ENCODE measurements at places on chromosomes 1 and 21.

DNA sequence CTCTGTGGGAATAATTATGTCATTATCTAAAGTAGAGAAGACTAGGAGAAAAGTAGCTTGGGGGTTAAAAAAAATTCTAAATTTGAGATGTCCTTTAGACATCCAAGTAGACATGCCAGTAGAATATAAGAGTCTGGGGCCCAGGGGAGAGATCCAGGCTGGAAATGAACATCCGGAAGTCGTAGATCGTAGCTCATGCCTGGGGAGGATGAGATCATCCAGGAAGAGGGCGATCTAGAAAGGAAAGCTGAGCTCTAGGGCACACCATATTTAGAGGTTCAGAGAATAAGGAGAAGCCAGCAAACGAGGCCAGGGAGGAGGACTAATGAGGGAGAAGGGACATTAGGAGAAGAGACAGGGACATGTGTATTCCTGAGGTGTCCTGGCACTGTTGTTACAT, 12.2 kb downstream of the NGF start:
- no peak for DNase-seq

- no peak for DNase-seq
These were observed 31.4 kb upstream of the PAXBP1 start for GRCh38 chr21:32802954-32803353.

GRCh38 chr1:108533351-108534083, 26.4 kb upstream of the EEIG2 start:
- peak; percentile 6 for DNase-seq

DNA sequence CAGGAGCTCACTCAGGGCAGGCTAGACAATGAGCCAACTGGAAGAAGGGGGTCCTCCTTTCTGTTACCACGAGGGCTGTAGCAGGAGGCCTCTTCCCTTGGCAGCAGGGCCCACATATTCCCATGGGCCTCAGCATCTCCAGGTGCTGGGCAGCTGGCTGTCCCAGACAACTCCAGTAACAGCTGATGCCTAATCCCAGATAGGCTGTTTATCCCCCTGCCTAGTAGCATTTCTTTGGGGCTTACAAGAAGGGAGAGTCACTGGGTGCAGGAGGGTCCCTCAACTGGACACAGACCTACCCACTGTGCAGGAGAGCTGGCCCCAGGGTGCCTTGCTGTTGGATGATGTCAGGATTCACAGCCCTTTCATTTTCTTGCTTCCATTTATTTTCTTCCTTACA, 278.2 kb downstream of the DSCAM start:
- no peak for DNase-seq

GRCh38 chr1:90839323-90839722, 122.2 kb upstream of the BARHL2 start:
- no peak for DNase-seq

DNA sequence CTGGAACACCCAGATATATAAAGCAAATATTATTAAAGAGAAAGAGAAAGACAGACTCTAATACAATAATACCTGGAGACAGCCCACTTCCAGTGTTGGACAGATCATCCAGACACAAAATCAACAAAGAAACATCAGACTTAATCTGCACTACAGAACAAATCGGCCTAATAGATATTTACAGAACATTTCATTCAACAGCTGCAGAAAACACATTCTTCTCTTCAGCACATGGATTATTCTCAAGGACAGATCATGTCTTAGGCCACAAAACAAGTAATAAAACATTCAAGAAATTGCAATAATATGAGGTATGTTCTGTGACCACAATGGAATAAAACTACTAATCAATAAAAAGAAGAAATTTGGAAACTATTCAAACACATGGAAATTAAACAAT, 398.3 kb upstream of the DUSP10 start:
- DNase-seq, result no peak

- peak; percentile 49 for DNase-seq
These were observed 663 bp downstream of the CAMTA1 start for GRCh38 chr1:6785728-6786505.

DNA sequence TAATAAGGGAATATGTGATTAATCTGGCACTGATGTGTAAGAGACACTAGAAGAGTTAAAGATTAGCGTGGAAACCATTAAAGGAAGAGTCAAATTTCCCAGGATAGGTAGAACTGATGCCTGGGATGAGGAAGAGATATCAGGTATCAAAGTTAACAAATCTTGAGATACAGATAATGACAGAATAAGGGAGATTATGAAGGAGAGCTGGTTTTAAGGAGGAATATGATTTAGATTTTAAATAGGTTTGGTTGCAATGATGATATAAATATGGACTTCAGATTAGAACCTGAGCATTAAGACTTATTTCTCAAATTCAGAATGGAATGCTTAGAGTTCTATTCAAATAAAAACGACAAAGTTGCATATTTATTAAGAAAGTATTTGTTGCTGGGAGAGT, 26.2 kb downstream of the MAGI3 start:
- no peak for DNase-seq

- no peak for DNase-seq
These were observed 149.9 kb downstream of the MRPL39 start for GRCh38 chr21:25457411-25457810.

- no peak for DNase-seq
These were observed 98.3 kb downstream of the FAF1 start for GRCh38 chr1:50861772-50862171.

GRCh38 chr1:247408100-247408499, 7.9 kb upstream of the NLRP3 start:
- no peak for DNase-seq

GRCh38 chr1:17439250-17440073, at the start of gene RCC2:
TSS of gene RCC2 (minus strand) at chr1:17439677. CDS start at chr1:17438514, 1,163 bp downstream.
- peak; percentile 74 for DNase-seq

DNA sequence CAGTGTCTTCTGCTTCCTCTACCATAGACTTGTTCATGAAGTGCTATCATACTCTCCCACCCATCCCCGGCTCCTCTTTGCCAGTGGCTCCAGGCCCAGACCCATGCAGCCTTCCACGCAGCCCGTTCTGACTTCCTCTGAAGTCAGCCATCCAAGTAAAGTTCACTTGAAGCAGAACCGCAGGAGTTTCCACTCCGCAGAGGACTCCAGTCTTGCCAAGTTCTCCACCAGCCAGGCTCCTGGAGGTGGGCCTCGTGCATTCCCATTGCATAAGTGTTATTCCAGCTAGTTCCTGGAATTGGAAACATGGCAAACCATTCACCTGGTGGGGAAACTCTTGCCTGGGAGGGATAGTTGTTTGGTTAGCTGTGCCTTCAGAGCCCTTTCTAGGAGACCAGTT, 185.1 kb downstream of the PLPP3 start:
- no peak for DNase-seq

GRCh38 chr1:88053065-88053464, 631.0 kb upstream of the PKN2 start:
- DNase-seq, result no peak

- no peak for DNase-seq
These were observed 13.7 kb upstream of the ARTN start for GRCh38 chr1:43919906-43920305.

- DNase-seq, result no peak
These were observed 57.4 kb upstream of the CITED4 start for GRCh38 chr1:40919475-40920011.

DNA sequence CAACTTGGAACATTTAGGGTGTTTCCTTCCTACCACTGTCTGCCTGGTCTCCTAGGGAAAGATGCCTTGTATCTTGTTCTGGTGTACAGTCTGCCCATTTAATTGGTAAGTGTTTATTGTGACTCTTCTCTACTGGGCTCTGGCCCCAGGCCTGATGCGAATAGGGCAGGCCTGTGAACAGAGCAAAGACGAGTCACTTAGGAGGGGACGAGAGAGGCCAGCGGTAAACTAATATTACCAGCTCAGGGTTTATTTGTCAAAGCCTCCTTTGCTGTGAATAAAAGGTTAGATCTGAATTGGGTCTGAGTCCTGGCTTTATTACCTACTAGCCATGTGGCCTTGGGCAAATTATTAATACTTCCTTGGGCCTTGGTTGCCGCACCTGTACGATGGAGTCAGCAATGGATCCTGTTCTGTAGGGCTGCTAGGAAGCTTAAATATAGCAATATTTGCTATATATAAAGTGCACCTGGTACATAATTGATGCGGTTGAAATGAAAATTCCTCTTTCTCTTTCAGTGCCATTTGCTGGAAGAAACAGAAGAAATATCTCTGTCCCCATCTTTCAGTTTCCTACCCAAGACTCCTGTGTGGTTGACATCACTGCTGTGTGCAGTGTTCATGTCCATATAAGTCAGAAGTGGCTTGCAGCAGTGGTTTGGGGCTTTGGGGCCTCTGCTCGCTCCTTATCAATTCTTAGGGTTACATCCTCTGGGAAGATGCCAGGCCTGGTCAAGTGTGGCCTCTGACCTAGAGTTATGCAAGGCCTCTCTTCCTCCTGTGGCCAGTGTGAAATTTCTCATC, 32.4 kb downstream of the MAPKAPK2 start:
- DNase-seq, result no peak

DNA sequence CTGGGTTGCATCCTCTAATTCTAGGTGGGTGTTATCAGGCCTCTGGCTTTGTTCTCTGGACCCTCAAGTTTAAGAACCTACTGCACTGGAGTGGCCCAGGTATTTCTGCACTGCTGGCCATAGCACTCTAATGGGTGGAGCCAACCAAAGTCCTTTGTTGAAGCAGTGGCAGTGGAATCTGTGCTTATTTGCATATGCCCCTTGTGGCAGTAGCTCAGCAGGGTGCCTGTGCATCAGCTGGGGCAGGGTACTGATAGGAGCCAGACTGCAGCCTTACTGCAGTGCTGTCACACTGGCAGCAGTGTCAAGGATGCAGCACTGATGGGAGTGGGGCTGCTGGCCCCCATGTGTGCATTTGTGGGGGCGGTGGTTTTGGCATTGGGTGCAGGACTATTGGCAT, 660.6 kb downstream of the LRRIQ3 start:
- DNase-seq, result no peak

GRCh38 chr1:157483635-157484034, 68.7 kb downstream of the FCRL5 start:
- DNase-seq, result no peak

DNA sequence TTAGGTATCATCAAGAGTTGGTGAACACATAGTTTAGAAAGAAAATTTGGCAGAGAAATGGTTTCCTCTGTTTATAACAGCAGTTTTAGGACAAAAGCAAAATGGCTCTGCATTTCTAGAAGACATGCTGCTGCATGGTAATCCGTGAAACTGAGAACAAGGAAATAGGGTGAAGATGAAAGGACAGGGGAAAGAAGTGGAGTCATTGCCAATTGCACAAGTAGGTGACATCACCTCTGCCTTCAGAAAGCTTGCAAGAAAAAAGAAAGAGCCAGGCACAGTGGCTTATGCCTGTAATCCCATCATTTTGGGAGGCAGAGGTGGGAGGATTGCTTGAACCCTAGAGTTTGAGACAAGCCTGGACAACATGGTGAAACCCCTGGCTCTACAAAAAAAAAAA, 217.6 kb downstream of the LMX1A start:
- DNase-seq, result no peak

GRCh38 chr1:44328671-44329416, 26.2 kb downstream of the ERI3 start:
- no peak for DNase-seq

DNA sequence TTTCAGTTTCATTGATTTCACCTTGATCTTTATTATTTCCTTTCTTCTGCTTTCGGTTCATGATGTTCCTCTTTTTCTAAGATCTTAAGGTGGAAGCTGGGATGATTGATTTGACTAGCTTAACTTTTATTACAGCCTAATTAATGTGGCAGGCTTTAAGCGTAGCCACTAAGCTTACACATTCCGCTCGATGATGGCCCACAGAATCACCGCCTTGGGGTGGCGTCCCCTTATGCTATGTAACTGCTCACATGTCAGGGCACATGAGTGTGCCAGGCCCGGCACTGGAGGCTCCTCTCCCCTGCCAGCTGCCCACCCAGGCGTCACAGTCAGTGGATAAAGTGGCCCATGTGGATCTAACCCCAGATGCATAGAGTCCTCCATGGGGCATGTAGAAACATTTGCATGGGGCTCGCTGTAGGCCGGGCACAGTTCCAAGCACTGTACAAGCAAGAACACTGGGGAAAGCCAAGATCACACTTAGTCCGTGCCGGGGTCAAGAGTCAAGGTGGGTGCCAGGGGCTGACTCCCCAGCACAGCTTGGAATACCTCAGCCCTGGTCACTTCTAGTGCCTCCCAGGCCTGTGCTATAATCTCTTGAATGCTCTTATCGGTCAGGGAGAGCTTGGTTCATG, 41.7 kb downstream of the PKNOX1 start:
- no peak for DNase-seq

DNA sequence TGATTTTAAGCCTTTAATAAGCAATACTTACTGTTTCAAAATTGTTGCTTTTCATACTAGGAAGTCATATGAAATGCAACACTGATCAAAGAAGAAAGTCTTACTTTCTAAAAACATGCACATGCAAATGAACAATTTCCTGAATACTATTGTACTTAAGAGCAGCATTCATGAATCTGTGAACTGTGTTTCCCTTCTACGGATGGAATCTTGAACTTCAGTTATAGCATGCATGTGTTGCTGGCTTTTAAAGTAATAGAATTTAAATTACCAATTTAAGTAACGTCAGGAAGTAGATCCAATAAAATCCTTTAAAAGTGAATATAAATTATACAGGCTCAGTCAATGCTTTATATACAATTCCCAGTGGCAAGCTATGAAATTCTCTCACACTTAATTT, 348.9 kb downstream of the KCNT2 start:
- no peak for DNase-seq

DNA sequence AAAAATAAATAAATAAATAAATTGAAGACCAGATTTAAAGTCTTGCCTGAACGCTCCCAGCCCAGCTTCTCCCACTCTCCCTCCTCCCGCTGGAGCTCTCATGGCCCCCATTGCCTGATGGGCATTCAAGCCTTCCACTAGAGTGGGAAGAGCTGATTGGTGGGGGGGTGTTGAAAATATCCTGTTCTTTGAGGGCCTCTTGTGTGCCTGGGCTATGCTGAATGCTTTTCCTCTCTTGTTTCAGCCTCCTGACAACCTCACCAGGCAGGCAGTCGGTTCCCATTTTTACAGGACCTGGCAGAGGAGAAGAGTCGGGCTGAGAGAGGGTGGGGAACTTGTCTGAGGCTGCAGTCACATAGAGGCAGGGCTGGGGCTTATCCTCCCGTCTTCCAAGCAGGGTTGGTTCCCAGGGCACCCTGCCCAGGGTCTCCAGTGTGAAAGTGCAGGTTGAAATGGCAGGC, 59.2 kb upstream of the SSBP3 start:
- no peak for DNase-seq

GRCh38 chr1:212133319-212133718, 97.8 kb downstream of the DTL start:
- DNase-seq, result no peak

DNA sequence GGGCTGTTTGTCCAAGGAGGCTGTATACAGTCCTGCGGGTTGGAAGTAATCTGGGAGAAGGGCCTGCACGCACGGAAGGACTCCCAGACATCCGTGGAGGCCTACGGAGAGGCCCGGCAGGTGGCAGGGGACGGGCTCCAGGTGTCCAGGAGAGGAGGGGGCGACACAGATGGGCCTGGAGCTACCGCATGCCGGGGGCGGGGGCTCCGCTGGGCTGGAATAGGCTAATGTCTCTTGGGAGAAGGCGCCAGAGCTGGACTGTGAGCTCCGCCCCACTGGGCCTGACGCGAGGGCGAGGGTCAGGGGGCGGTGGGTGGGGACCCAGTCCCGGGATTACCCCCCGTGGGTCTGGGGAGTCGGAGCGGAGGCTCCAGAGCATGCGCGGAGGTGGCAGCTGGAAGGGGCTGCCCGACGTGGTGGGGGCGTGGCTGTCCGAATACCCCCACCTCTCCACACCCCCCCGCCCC, 659 bp downstream of the AGO1 start:
- peak; percentile 38 for DNase-seq

Data from activated T-cell treated with anti-CD3 and anti-CD28 coated beads for 48 hours (primary cell).